Stimulated activated CD4-positive, alpha-beta T cell treated with anti-CD3 and anti-CD28 coated beads, Interleukin-15, amount 100 ng/mL, for 1 hour (primary cell): ENCODE measurements at places on chromosomes 7 and 10.

DNA sequence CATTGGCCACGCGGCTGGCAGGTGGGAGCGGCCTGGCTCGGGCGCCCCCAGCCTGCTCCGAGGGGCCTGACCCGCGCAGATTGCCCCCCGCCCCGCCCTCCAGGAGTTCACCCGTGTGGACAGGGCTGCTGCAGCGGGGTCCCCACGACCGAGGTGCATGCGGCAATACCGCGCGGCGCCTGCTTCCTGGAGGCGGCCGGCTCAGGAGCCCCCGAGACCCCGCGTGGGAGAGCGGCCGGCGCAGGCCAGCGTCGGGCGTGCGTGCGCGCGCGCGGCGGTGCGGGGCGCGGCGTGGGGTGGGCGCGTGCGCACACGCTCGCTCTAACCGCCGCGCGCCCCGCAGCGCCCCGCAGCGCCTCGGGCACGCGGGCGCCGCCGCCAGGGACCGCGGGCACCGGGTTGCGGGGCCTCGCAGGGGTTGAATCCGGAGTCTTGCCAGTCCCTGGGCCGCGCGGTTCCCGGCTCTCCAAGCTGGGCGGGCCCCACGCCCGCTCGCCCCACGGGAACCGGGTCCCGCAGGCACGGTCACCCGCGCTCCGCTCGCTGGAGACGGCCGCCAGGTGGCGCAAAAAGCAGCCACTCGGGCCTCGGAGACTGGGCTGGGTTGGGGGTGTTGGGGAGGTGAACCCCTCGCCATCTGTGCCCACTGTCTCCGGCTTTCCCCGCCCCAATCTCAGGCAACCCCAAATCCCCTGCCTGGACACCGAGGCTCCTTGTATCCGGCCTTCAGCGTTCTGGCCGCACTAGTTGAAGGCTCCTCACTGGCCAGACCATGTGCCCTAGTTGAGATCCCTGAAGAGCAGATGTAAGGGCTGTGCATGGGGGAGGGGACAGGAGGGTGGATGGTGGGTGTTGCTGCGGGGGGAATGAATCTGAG, 1.3 kb upstream of the ACHE start:
- no peak for DNase-seq

GRCh38 chr7:78033410-78033809, 234.8 kb downstream of the PHTF2 start:
- no peak for DNase-seq

- no peak for DNase-seq
Observed at GRCh38 chr7:23184709-23185359, 3.0 kb downstream of the NUP42 start.

DNA sequence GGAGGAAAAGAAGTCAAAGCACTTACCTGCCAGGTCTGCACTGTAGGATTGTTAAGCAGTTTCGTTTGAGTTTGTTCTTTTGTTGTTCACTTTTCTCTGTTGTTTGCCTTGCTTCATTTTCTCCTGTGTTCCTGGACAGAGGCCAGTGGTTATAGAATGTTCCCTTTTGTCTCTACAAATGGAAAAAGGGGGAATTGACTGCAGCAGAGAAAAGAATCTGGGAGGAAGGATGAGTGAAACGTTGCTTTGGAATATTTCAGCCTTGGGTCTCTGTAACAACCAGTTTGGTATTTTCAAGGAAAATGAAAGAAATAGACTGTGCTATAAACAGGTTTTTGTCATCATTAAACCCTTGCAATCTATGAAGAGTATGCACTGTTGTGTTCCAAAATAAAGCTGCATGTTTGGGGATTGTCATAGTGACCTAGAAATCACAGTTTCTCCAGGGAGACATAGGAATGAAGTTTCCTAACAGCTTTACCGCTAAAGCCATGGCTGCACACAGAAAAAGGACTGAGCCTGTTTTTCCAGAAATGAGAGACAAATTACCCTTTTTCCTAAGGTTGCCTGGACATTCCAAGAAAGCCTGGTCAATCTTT, 60.8 kb upstream of the HABP2 start:
- DNase-seq = no peak

- DNase-seq = no peak
Observed at GRCh38 chr10:76453332-76453731, 1021.9 kb downstream of the LRMDA start.

GRCh38 chr10:79090134-79090803, 21.5 kb downstream of the ZMIZ1 start:
- DNase-seq = no peak

DNA sequence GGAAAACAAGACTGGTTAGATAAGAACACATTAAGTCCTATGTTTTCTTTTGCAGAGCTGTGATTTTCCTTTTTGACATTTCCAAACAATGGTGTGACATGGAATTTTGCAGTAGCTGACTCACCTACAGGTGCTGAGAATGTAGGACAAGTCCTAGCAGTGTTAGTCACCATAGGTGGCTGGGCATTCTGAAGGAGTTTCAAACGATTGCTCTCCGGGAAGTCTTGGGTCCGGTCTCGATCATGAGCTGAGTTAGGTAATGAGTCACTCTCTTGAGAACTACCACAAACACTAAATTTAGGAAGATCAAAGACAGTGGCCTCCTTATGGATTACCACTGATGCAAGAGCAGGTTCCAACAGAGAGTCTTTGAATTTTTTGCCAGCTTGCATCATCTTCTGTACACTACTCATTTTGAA, 3.6 kb downstream of the FIGNL1 start:
- no peak for DNase-seq

GRCh38 chr7:111320133-111320532, 229.2 kb downstream of the LRRN3 start:
- no peak for DNase-seq
